ENCODE measurements at places on chromosomes 5 and 9.

- no peak for DNase-seq
Observed at GRCh38 chr9:128372188-128372641, 1.0 kb downstream of the URM1 start.

GRCh38 chr5:158640593-158640980 lies 459.1 kb downstream of the EBF1 start:
- DNase-seq: no peak

DNA sequence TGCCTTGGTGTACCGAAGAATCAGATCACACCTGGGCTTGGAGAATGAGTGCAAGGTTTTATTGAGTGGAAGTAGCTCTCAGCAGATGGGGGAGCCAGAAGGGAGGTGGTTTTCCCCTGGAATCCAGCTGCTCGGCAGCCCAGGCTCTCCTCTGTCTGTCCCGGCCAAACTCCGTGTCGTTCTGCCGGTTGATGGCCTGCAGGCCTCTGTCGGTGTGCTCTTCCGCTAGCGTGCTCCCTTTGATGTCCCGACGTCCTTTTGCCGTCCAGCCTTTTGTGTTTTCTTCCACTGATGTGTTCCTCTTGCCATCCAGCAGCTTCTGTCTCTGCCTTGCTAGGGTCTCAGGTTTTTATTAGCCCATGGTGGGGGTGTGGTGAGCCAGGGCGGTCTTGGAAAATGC lies 28.0 kb upstream of the MIER3 start:
- no peak for DNase-seq

DNA sequence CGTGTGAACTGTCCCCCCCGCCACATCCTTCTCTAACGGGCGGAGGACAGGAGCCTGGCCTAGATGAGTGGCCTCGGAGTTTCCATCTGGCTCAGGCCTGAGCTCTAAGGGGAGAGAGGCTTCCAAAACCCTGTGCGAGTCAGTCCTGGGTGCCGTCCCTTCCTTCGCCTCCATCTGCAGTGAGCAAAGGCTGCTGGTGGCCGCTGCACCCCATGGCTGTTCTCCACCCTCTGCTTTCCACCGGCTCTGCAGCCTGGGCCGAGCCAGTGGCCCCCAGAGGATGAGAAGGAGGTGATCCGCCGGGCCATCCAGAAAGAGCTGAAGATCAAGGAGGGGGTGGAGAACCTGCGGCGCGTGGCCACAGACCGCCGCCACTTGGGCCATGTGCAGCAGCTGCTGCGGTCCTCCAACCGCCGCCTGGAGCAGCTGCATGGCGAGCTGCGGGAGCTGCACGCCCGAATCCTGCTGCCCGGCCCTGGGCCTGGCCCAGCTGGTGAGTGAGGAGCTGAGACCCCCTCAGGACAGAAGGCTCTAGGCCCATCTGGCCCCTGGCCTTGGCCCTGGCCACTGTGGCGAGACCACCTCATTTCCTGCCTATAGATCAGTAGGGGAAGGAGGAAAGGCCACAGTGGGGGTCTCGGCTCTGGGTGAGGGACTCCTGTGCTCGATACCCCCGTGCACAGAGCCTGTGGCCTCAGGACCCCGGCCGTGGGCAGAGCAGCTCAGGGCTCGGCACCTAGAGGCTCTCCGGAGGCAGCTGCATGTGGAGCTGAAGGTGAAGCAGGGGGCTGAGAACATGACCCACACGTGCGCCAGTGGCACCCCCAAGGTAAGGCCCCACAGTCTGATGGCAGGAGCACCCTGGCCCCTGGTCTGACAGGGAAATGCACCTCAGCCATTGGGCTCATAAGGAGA lies 3.0 kb downstream of the PKN3 start:
- no peak for DNase-seq

DNA sequence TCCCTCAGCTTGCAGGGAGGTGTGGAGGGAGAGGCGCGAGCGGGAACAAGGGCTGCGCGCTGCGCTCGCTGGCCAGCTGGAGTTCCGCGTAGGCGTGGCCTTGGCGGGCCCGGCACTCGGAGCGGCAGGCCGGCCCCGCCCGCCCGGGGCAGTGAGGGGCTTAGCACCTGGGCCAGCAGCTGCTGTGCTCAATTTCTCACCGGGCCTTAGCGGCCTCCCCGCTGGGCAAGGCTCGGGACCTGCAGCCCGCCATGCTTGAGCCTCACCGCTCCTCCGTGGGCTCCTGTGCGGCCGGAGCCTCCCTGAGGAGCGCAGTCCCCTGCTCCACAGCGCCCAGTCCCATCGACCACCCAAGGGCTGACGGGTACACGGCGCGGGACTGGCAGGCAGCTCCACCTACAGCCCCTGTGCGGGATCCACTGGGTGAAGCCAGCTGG lies 1516.4 kb downstream of the EFNA5 start:
- no peak for DNase-seq

- DNase-seq: no peak
Observed at GRCh38 chr5:132748522-132749000, 1.3 kb downstream of the CCNI2 start.

- no peak for DNase-seq
Observed at GRCh38 chr5:42876375-42876844, 64.7 kb upstream of the SELENOP start.

DNA sequence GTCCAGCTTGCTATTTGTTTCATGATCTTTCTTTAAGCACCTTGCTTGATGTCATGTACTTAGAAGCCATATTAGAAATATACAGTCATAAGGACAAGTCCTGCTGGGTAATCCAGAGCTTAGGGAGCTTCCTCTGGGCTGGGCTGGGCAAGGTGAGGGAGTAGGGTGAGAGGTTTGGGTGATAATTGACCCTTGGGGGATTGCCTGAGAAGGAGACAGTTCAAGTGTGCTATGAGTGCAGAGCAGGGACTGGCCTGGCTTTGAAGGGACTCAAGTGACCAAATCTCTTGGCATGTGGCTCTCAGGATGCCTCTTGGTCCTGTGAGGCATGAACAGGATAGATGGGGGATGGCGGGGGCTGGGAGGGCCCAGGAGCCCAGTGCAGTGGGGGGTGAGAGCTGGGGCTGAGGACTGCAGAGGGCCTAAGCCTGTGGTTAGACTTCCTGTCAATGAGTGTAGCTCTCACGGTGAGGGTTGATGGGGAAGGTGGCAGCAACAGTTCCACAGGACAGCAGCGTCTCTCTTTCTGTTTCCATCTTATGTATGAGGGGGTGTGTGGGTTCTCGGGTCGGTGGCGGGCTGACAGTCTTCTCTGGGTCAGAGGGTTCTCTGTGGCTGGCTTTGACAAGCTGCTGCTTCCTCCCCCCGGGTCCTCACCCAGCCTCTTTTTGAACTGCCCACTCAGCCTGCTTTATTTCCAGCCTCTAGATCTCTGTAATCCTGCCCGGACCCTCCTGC lies 53.5 kb downstream of the RGS3 start:
- peak; percentile 76 for DNase-seq

DNA sequence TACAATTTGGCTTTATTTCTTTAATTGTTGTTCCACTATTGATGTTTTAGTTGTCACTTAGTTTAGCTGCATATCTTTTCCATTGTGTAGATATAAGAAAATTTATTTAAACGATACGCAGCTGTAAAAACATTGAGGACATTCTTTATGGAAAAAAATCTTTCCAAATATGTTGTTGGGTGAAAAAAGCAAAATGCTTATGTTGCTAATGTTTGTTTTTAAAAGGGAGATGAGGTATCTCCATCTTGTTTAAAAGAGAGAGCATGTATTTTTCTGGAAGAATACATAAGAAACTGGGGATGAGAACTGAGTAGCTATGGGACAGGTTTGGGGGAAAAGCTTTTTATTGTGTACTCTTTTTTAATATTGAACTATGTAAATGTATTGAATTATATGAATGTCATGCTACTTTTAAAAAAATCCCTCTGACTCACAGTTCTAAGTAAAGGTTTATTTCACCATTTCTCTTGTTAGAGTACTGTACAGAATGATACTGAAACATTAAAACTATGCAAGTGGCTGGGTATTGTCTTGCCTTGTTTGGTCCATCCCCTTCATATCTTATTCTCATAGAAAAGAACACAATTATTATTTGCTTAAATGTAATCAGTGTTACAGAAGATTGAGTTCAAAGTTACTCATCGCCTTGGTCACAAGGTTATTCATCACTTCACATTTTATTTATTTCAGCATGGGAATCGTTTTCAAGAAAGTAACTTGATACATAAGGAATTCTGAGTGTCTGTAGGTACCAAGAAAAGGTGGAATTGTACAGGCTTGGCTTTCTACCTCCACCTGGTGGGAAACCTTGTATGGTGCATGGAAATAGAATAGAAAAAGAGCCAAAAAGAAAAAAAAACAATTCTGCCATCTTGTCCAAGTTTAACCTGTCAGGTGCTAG lies 85.8 kb downstream of the RIC1 start:
- no peak for DNase-seq

GRCh38 chr9:9881692-9882091 lies 731.1 kb downstream of the PTPRD start:
- DNase-seq: no peak

DNA sequence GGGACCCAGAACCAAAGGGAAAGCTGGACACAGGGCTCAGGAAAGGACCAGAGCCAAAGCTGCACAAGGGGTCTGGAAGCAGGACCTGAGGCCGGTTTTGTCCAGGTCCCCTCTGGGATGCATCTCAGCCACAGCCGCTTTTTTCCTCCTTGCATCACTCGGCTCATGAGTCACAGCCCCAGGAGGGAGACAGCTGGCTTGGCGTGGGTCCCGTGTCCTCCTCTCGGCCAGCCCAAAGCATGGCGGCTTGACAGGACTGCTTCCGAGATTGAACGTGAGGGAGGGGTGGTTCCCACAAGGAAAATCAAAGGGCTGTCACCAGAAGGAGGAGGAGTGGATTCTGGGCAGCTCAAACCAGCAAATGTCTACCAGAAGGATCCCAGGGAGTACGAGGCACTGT lies 56.7 kb upstream of the CPLX2 start:
- no peak for DNase-seq

- no peak for DNase-seq
Observed at GRCh38 chr9:84655447-84655846, 14.1 kb upstream of the NTRK2 start.

- no peak for DNase-seq
Observed at GRCh38 chr5:36246036-36246800, 4.5 kb upstream of the NADK2 start.

GRCh38 chr5:66720780-66721179 lies 124.6 kb downstream of the MAST4 start:
- DNase-seq: no peak

- no peak for DNase-seq
Observed at GRCh38 chr9:16834817-16835216, 35.7 kb downstream of the BNC2 start.

GRCh38 chr5:127088251-127088650 lies 14.9 kb upstream of the C5orf63 start:
- DNase-seq: no peak

- DNase-seq: no peak
Observed at GRCh38 chr5:33539212-33539611, 98.4 kb downstream of the TARS1 start.

- DNase-seq: no peak
Observed at GRCh38 chr5:66877843-66878242, 281.6 kb downstream of the MAST4 start.

- DNase-seq: no peak
Observed at GRCh38 chr5:59132131-59132530, 549.3 kb downstream of the RAB3C start.

DNA sequence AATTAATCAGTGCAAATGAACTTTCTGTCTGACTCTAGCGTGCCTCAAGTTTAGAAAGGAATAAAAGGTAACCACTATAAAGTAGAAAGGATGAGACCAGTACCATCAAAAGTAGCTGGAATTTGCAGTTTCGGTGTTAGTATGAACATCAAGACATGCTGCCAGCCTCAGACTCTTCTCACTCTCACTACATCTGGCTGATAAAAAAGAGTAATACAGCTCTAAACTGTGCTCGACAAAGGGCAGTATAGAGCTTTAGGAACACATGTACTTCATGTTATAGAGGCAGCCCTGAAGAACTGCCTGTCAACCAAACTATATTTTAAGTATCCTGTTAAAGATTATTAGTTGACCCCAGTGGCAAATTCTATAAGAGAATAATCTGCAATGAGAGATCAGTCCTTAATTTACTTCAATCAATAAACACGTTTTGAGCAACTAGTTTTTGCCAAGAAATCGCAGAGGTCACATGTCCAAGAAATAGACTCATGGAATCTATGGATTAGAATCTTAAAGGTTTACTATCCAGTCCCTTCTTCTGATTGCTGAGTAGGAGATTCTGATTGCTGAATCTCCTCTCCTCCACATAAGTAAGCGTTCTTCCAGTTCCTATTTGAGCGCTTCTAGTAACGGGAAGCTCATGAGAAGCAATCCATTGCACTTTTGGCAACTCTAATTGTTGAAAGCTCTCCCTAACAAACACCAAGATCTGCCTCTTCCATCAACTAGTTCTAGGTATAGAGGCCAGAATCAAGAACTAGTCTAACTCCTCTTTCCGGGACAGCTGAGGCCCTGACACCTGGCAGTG lies 941 bp downstream of the XPA start:
- no peak for DNase-seq

DNA sequence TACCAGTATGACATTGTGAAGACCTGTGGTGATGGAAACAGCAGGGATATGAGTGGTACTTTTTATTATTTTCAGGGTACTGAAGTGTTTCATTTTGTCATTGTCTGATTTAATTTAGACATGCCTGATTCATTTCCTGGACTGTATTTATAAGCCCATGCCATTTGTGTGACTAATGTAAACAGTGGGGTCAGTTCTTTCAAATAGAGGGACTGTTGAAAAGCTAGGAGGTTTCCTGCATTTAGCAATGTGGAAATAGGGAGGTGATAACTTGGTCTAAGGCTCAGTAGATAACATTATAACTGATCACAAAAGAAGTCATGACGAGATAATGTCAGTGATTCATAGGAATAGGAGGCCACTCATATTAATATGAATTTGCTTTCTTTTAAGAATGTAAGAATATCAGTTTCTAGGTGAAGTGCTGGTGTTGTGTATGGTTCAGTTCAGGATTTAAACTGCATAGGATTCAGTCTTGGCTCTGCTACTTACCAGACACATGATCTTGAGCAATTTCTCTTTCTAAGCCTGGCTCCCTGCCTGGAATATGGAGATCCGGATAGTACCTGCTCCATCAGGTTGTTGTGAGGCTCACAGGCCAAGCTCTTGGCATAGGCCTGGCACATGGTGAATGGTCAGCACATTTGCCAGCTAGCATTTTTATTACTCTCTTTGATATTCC lies 7.5 kb downstream of the RASGRF2 start:
- no peak for DNase-seq

DNA sequence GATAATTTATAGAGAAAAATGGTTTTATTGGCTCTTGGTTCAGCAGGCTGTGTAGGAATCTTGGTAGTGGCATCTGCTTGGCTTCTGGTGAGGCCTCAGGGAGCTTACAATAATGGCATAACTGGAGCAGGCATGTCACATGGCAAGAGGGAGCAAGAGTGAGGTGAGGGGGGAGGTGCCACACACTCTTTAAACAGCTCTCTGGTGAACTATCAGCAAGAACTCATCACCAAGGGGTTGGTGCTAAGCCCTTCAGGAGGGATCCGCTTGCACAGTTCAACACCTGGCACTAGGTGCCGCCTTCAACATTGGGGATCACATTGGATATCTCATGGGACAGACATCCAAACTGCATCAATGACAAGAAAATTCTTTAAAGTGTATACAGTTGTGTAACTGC lies 10.5 kb downstream of the GPBP1 start:
- DNase-seq: no peak

GRCh38 chr9:133945977-133946753 lies 46.0 kb downstream of the VAV2 start:
- no peak for DNase-seq

- no peak for DNase-seq
Observed at GRCh38 chr5:5925191-5925590, 453.2 kb downstream of the MED10 start.

- no peak for DNase-seq
Observed at GRCh38 chr9:32180597-32180996, 203.8 kb upstream of the ACO1 start.
